ENCODE measurements at places on chromosomes 11 and 22. TPM values are rescaled to one million over a fixed set of nuclear protein-coding genes. Genes with fewer than 3 reads are reported as not detected.

Gene CDHR5
- 7.0 TPM for total RNA-seq

DNA sequence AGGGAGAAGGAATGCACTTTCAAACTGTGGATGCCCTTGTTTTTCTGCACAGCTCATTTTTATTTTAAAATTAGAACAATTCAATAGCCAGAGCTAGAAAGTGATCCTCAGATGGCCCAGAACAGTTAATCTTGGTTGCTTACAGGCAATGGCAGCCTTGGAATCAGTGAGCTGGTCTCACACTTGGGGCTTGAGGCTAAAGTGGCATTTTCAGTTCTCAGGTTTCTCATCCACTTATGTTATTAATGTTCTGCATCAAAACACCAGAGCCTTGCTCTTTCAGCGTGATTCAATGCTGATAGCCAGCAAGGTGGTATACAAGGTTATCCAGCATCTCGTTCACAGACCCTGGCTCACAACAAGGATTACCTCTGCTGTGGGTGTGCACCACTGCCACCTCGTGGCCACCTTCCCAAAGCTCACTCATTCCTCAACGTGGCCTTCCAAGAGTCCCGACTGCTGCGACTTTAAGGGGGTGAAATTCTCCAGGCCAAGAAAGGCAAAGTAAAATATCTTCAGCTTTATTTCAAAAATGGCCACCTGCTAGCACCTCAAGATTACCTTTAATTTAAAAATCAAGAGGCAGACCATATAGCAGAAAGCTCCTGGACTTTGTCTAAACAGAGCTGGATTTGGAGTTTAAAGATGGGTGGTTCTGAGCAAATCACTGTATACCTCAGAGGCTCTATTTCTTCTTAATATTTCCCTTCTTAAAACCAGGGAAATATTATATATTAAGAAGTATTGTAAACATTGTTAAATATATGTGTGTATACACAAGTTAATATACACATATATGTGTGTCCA is 34.2 kb upstream of the FSHB start:
- no peaks in the 10 kb centered on the region for H3K4me1 ChIP-seq
- H3K27ac ChIP-seq: no peak overlapping the region
- peak; percentile 81 for DNase-seq
- H3K4me3 ChIP-seq: no peak overlapping the region

GRCh38 chr11:13486926-13487660 is 8.7 kb downstream of the PTH start:
- H3K4me1 ChIP-seq: no peaks in the 10 kb centered on the region
- H3K27me3 ChIP-seq: no peaks in the 10 kb centered on the region

DNA sequence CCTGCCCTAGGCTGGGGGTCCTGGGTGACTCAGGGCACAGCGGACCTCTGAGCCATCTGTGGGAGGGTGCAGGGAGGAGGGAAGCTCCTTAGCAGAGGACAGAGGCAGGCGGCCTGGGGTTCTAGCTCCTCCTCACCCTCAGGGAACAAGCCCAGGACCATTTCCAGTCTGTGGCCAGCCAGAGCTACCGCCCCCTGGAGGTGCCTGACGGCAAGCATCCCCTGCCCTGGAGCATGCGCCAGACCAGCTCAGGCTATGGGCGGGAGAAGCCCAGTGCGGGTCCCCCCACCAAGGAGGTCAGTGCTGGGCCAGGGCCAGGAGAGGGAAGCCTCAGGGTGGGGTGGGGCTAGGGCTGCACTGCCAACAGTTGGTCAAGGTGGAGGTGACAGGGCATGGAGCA is 26.0 kb upstream of the LRRC10B start:
- H3K27ac ChIP-seq: no peak overlapping the region
- H3K36me3 ChIP-seq: no peaks in the 10 kb centered on the region
- H3K27me3 ChIP-seq: no peaks in the 10 kb centered on the region
- DNase-seq: peak; percentile 32

DNA sequence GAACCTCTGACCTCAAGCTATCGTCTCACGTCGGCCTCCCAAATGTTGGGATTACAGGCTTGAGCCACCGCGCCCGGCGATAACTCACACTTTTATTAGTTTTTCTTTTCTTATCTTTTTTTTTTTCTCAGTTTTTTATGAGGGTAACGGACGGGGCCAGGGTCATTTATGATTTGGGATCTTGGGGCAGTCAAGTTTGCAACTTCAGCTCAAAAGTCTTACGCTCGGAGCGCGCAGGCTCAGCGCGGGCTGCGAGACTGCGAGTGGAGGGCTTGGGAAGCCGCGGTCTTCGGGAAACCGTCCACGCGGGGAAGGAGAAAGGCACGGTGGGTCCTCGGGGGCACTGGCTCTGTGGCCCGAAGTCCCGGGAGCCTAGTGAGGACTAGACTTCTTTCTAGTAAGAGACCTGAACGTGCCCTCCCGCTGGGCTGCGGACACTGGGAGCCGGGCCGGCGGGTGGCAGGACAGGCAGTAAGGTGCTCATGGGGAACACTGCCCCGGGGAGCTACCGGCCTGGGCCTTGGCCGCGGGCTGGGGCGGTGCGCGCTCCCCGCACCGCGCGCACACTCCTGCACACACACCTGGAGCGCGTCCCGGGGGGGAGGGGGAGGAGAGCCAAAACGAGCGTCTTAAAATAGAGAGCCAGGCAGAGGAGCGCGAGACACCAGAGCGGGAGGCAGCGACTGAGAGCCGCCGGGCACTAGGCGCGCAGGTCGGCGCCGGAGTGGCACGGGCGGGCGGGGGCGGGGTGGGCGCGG is 476 bp upstream of the BARX2 start:
- H3K27me3 ChIP-seq: peaks cover 49% of the 10 kb centered on the region
- DNase-seq: peak; percentile 55
- no peak overlapping the region for H3K4me3 ChIP-seq
- H3K4me1 ChIP-seq: peaks cover 6% of the 10 kb centered on the region
- H3K36me3 ChIP-seq: no peaks in the 10 kb centered on the region

DNA sequence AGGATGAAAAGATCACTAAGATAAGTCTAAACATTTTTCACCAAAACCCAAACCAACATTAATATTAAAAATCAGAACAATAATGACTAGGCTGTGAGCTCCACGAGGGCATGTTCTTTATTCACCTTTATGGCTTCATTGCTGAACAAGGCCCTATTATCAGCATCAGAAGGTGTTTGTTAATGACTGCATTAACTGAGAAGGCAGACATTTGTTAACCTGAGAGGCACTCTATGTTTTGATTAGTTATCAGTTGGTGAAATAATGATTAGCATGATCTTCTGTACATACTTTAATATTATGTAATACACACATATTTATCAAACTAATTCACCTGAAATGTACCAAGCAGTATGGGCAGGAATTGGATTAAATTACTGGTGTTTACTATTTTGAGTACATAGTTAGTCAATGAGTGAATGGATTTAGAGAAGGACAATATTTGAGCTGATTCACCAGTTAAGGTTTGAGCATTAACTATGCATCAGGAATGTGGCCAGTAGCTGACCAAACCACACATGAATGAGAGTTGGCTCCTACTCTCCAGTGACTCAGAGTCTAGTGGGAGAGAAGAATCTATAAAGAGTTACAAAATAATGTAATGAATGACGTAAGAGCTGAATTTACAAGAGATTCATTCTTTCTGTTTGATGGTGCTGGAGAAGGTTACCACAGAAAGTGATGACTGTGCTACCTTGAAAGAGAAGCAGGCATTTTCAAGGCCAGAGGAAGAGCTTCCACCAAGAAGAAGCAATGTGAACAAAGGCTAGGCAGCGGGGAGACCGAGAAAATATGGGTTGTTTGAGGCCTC is 6.7 kb downstream of the IL18 start:
- no peak for DNase-seq
- H3K27me3 ChIP-seq: no peaks in the 10 kb centered on the region
- H3K4me3 ChIP-seq: no peak overlapping the region
- no peak overlapping the region for H3K27ac ChIP-seq

DNA sequence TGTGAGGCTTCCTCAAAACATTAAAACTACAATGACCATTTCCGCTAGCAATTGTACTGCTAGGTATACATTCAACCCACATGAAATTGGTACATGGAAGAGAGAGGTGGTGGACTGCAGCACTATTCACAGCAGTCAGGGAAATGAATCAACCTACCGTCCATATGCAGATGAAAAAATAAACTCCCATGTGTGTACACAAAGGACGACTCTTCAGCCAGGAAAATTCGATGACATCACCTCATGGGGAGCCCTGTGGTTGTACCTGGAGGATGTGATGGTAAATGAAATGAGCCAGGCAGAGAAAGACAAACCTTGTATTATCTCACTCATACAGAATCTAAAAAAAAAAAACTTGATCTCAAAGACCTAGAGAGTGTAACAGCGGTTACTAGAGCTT is 23.3 kb downstream of the RFPL3 start:
- no peak overlapping the region for H3K27ac ChIP-seq
- no peak overlapping the region for H3K4me3 ChIP-seq
- H3K36me3 ChIP-seq: no peaks in the 10 kb centered on the region
- H3K4me1 ChIP-seq: no peaks in the 10 kb centered on the region

GRCh38 chr22:46586123-46586519 is 34.1 kb upstream of the GRAMD4 start:
- no peak overlapping the region for H3K27ac ChIP-seq
- H3K4me3 ChIP-seq: no peak overlapping the region
- peak; percentile 63 for DNase-seq
- H3K36me3 ChIP-seq: no peaks in the 10 kb centered on the region

Gene KIAA0930
- total RNA-seq: 55.4 TPM

- H3K27ac ChIP-seq: no peak overlapping the region
- H3K4me3 ChIP-seq: no peak overlapping the region
- DNase-seq: no peak
- H3K4me1 ChIP-seq: no peaks in the 10 kb centered on the region
These were observed 258.9 kb upstream of the ARHGAP20 start for GRCh38 chr11:110971140-110971539.

- no peak overlapping the region for H3K27ac ChIP-seq
- no peaks in the 10 kb centered on the region for H3K4me1 ChIP-seq
- H3K36me3 ChIP-seq: no peaks in the 10 kb centered on the region
These were observed 556.1 kb downstream of the SOX6 start for GRCh38 chr11:15800111-15800800.

GRCh38 chr22:27715106-27715505 is 86.5 kb downstream of the MN1 start:
- H3K4me3 ChIP-seq: no peak overlapping the region
- no peaks in the 10 kb centered on the region for H3K36me3 ChIP-seq

DNA sequence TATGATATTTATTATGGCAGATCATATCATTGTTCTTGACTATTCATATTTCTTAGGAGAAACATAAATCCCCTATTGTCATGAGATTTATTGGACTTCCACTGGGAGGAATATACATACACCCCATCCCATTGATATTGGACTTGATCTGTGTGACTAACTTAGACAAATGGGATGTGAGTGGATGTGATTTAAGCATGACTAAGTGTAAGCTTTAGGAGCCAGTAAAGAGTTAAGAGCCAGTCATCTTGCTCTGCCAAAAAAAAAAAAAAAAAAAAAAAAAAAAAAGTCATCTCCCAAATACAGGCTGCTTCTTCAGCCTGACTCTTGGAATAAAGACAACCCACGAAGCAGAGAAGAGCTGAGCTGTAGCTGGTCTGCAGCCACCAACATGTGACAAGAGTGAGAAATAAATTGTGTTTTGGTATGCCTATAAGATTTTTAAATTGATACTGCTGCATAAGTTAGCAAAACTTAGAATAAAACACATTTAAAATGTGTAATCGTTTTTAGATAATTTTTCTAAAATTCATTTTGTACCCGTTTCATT is 595.0 kb upstream of the LRRC4C start:
- no peaks in the 10 kb centered on the region for H3K4me1 ChIP-seq
- no peak overlapping the region for H3K27ac ChIP-seq
- H3K27me3 ChIP-seq: no peaks in the 10 kb centered on the region
- H3K36me3 ChIP-seq: no peaks in the 10 kb centered on the region
- H3K4me3 ChIP-seq: no peak overlapping the region

DNA sequence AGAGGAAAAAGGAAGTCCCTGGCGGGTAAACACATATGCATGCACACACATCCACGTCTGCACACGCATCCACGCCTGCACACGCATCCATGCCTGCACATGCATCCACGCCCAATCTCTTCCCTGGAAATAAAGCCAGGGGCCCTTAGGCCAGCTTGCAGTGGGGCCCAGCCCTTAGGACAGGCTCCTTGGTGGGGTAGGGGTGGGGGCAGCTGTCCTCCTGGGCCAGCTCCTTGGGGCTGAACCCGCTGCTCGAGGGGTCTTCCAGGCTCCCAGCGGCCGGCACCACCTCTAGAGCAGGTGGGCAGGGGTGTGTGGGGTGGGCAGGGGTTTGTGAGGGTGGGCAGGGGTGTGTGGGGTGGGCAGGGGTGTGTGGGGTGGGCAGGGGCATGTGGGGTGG is 1.9 kb downstream of the C11orf21 start:
- H3K4me1 ChIP-seq: no peaks in the 10 kb centered on the region
- H3K27me3 ChIP-seq: no peaks in the 10 kb centered on the region
- no peaks in the 10 kb centered on the region for H3K36me3 ChIP-seq
- DNase-seq: no peak
- no peak overlapping the region for H3K27ac ChIP-seq

- peaks cover 2% of the 10 kb centered on the region for H3K27me3 ChIP-seq
- H3K4me1 ChIP-seq: no peaks in the 10 kb centered on the region
- no peak for DNase-seq
- H3K36me3 ChIP-seq: no peaks in the 10 kb centered on the region
- H3K4me3 ChIP-seq: no peak overlapping the region
These were observed 63.3 kb upstream of the PHF21B start for GRCh38 chr22:45073064-45073463.

Gene ASRGL1
- total RNA-seq: 62.2 TPM

DNA sequence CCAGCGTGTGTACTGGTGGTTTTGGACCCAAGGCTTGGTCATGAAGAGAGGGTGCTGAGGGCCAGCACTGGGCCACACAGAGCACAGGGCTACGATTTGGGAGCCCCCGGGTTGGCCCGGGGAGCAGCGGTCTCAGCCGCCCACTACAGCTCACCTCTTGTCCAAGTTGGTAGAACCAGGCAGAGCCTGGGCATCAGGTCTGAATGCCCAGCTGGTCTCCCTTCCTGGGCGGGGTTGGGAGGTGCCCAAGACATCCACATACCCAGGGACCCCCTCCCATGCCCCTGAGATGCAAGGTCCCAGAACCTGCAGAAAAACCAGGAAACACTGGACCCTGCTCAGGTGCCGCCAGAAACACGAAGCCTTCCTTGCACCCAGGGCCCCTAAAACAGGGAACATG is 18.0 kb downstream of the CELSR1 start:
- no peak overlapping the region for H3K4me3 ChIP-seq
- no peaks in the 10 kb centered on the region for H3K4me1 ChIP-seq
- no peaks in the 10 kb centered on the region for H3K36me3 ChIP-seq
- H3K27me3 ChIP-seq: no peaks in the 10 kb centered on the region
- peak; percentile 66 for DNase-seq
- no peak overlapping the region for H3K27ac ChIP-seq

Gene SNX32
- total RNA-seq: 1.0 TPM

- no peak for DNase-seq
- H3K36me3 ChIP-seq: peaks cover 9% of the 10 kb centered on the region
- no peaks in the 10 kb centered on the region for H3K4me1 ChIP-seq
- peak overlapping the region; percentile 98 for H3K4me3 ChIP-seq
- H3K27me3 ChIP-seq: no peaks in the 10 kb centered on the region
These were observed 688 bp downstream of the PTS start for GRCh38 chr11:112226831-112227401.

Gene ST14
- 139 TPM for total RNA-seq
